A375 (cell line): ENCODE measurements at places on chromosomes 11 and 22. TPM values are rescaled to one million over a fixed set of nuclear protein-coding genes. Genes with fewer than 3 reads are reported as not detected.

MS4A6A gene
- total RNA-seq = not detected in 2 replicates

ZNF408 gene
- total RNA-seq = 13.6 and 14.6 TPM in 2 replicates

MUC6 gene
- 0.08 TPM in 1 of 2 replicates, not detected in the other for total RNA-seq

KCNJ1 gene
- not detected in 2 replicates for total RNA-seq

SAMM50 gene
- 29.8 and 31.8 TPM in 2 replicates for total RNA-seq
